ENCODE measurements at places on chromosomes 3 and 15.

- DNase-seq: no peak
Observed at GRCh38 chr3:73556520-73557372, 68.0 kb downstream of the PDZRN3 start.

DNA sequence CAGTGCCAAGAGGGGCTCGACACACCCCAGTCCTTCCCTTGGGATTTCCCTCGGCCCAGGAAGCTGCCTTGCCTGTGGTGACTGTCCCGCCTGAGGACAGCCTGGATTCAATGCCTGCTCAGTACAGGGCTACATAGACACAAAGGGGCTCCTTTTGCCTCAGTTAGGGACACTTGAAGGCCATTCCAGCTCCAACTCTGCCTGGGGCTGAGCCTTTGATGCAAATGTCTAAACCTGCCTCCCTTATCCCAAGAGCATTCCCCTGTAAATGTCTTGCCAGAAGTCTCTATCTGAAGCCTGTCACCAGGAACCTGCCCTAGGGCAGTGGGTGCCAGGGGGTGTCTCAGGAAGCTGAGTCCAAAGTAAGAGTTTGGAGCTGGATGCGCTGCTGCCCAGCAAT is 19.3 kb upstream of the LYSMD4 start:
- DNase-seq: no peak

DNA sequence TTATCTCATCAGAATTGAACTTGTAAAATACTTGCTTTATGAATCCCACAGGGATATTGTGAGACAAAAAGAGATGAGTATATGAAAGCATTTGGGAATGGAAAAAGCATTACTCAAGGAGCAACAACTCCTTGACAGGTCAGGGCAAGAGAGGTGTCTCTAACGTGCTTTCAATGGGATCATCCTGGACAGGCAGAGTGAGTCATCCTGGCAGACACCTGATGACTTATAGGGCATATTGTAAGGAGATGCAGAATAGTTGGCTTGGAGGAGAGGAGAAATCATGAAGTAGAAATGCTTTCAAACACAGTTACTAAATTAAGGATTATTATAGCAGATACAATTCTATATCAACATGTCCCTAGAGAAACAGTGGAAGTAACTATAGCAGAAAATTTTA is 71.9 kb upstream of the THSD4 start:
- DNase-seq: no peak

GRCh38 chr3:67624078-67624477 is 30.3 kb downstream of the SUCLG2 start:
- DNase-seq: no peak

GRCh38 chr15:80940331-80940730 is 49.3 kb downstream of the MESD start:
- no peak for DNase-seq

DNA sequence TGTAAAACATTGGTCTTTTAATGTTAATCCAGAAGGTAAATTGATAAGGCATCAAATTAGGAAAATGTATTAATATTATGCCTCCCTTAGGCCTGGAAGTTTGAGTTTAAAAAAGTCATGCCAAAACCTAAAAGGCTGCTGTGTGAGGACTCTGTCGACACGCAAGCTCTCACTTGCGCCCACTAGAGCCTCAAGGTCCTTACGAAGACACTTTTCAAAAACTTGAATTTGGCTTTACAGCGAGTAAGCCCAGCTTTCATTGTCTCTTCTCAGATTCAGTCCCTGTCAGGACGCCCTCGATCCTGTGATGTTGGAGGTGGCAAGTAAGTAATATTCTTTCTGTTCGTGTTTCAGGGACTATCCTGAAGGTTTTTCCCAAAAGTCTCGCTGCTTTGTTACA is 89.7 kb downstream of the CRTC3 start:
- DNase-seq: no peak

Data from stimulated activated CD4-positive, alpha-beta T cell treated with anti-CD3 and anti-CD28 coated beads, Interleukin-12 subunit alpha, Interleukin-12 subunit beta, amount 100 ng/mL, for 48 hours (primary cell).